ENCODE measurements at places on chromosomes 3 and 15. TPM values are rescaled to one million over a fixed set of nuclear protein-coding genes. Genes with fewer than 3 reads are reported as not detected.

- no peaks in the 10 kb centered on the region for H3K27me3 ChIP-seq
- H3K4me3 ChIP-seq, result no peak overlapping the region
- H3K36me3 ChIP-seq, result no peaks in the 10 kb centered on the region
- H3K4me1 ChIP-seq, result no peaks in the 10 kb centered on the region
Observed at GRCh38 chr3:150721285-150722130, 17.8 kb upstream of the ERICH6 start.

The MESP1 gene
- not detected for total RNA-seq

- no peaks in the 10 kb centered on the region for H3K27me3 ChIP-seq
- no peak overlapping the region for H3K4me3 ChIP-seq
Observed at GRCh38 chr3:188747489-188747888, 424.3 kb upstream of the TPRG1 start.

DNA sequence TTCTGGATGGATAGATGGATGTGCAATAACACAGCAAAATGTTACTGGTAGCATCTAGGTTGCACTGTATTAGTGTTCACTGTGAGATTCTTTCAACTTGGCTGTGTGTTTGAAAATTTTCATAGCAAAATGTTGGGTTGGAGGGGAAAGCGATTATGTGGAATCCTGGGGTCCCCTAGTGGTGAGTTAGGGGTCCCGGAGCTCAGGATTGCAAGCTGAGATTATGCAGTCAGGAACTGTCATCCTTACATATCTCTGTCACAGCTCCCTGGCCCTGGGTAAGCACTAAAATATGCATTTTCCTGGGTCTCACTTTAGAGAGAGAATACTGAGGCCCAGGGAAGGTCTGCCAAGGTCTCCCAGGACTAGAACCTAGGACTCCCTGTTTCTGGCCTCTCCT lies 77.2 kb downstream of the CEMIP start:
- peaks cover 16% of the 10 kb centered on the region for H3K36me3 ChIP-seq
- H3K27ac ChIP-seq, result no peak overlapping the region
- no peaks in the 10 kb centered on the region for H3K27me3 ChIP-seq
- H3K4me1 ChIP-seq, result 0 out of 2 replicates have a peak, but pooled peaks cover 7% of the 10 kb centered on the region
- no peak overlapping the region for H3K4me3 ChIP-seq
- DNase-seq, result no peak

The MAP1A gene
- 61.9 TPM for total RNA-seq

The MYD88 gene
- 8.6 TPM for total RNA-seq

The KNG1 gene
- not detected for total RNA-seq

- H3K4me3 ChIP-seq, result no peak overlapping the region
- no peak for DNase-seq
- H3K27me3 ChIP-seq, result no peaks in the 10 kb centered on the region
- H3K4me1 ChIP-seq, result no peaks in the 10 kb centered on the region
- H3K36me3 ChIP-seq, result no peaks in the 10 kb centered on the region
- H3K27ac ChIP-seq, result no peak overlapping the region
Observed at GRCh38 chr3:176978441-176978840, 218.8 kb downstream of the TBL1XR1 start.

- H3K4me1 ChIP-seq, result no peaks in the 10 kb centered on the region
- no peak overlapping the region for H3K27ac ChIP-seq
- DNase-seq, result no peak
- H3K36me3 ChIP-seq, result no peaks in the 10 kb centered on the region
Observed at GRCh38 chr15:96790004-96790403, 459.5 kb downstream of the NR2F2 start.

The DCP1A gene
- total RNA-seq, result 13.1 TPM

GRCh38 chr3:154464440-154465190 lies 34.6 kb upstream of the GPR149 start:
- H3K4me3 ChIP-seq, result no peak overlapping the region
- no peaks in the 10 kb centered on the region for H3K4me1 ChIP-seq
- no peak overlapping the region for H3K27ac ChIP-seq
- no peaks in the 10 kb centered on the region for H3K27me3 ChIP-seq

The CCDC54 gene
- total RNA-seq, result not detected

The USP50 gene
- total RNA-seq, result not detected

The DISP2 gene
- 0.13 TPM for total RNA-seq

DNA sequence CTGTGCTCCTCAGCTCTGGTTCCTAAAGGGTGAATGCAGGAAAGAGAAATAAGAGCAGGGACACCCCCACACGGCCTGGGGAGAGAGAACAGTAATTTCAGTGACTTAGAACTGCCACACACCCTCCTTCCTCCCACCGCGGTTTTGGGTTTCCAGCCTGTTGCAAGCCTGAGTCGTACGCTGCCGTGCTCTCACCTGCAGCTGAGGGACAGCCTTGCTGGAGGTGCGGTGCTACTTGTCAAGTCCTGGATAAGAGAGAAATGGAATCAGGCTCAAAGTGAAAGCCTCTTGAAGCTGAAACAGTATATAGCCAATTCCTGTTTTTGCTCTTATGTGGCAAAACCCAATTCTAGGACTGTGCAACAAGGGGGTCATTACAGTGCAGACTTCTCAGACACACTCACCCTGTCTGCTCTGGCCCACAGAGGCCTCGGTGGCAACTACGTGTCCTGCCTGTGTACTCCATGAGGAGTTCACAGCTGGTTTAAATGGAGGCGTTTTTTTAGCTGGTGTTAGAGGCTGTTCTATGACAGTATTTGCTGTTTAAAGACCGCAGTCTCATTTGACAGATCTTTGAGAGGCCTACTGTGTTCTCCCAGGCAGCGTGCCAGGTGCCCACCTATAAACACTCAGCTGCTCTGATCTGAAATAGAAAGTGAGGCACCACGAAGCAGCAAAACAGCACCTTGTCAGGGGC lies 42.9 kb downstream of the TBC1D2B start:
- peaks cover 4% of the 10 kb centered on the region for H3K36me3 ChIP-seq
- no peaks in the 10 kb centered on the region for H3K27me3 ChIP-seq
- no peaks in the 10 kb centered on the region for H3K4me1 ChIP-seq
- H3K4me3 ChIP-seq, result no peak overlapping the region

GRCh38 chr15:99139276-99139675 lies 34.4 kb downstream of the SYNM start:
- H3K36me3 ChIP-seq, result no peaks in the 10 kb centered on the region
- no peaks in the 10 kb centered on the region for H3K27me3 ChIP-seq
- no peak for DNase-seq
- H3K4me3 ChIP-seq, result no peak overlapping the region
- no peak overlapping the region for H3K27ac ChIP-seq
- peaks cover 11% of the 10 kb centered on the region for H3K4me1 ChIP-seq

- no peaks in the 10 kb centered on the region for H3K36me3 ChIP-seq
- no peaks in the 10 kb centered on the region for H3K4me1 ChIP-seq
- H3K27me3 ChIP-seq, result no peaks in the 10 kb centered on the region
- no peak overlapping the region for H3K27ac ChIP-seq
Observed at GRCh38 chr3:76585794-76586392, 454.0 kb upstream of the ROBO2 start.

The PPARG gene
- not detected for total RNA-seq

GRCh38 chr3:69094467-69095205 lies 9.9 kb downstream of the ARL6IP5 start:
- no peaks in the 10 kb centered on the region for H3K36me3 ChIP-seq
- no peaks in the 10 kb centered on the region for H3K27me3 ChIP-seq
- no peak overlapping the region for H3K4me3 ChIP-seq
- H3K4me1 ChIP-seq, result peaks cover 25% of the 10 kb centered on the region
- peak; percentile 78 for DNase-seq
- peak overlapping the region; percentile 53 for H3K27ac ChIP-seq

- no peaks in the 10 kb centered on the region for H3K4me1 ChIP-seq
- peak; percentile 1 for DNase-seq
- H3K36me3 ChIP-seq, result no peaks in the 10 kb centered on the region
- no peaks in the 10 kb centered on the region for H3K27me3 ChIP-seq
Observed at GRCh38 chr3:85360742-85361387, 402.1 kb downstream of the CADM2 start.

The ATP13A5 gene
- not detected for total RNA-seq

The RGMA gene
- 2.0 TPM for total RNA-seq

DNA sequence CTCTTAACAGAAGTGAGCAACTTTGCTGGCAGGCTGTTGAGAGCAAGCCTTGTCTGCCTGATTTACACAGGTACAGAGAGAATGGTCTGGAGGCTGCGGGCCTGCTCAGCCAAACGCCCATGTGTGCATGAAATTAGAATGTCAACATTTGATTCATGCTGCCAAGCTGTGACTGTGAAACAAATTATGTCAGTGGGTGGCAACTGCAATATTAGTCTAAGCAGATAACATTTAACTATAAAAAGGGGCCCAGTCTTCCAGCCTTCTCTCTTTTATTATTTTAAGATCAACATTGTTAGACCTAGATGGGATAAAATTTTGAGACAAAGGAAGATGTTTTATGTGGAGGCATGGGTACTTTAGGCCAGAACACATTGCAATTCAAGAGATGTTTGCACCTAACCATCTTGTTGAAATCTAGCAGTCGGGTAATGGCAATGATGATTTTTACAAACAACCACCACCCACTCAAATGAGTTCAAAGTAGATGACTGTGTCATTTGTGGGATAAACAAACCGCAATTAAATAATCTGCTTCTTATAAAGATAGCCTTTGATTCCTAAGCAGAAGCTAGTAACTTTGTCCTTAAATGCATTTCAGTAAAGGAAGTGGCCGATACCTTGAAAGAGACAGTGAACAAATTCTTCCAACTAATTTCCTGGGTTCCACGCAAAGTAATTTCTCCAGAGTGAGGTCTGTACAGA lies 70.2 kb downstream of the FOXB1 start:
- H3K36me3 ChIP-seq, result no peaks in the 10 kb centered on the region
- H3K4me3 ChIP-seq, result no peak overlapping the region
- peaks cover 12% of the 10 kb centered on the region for H3K27me3 ChIP-seq
- H3K4me1 ChIP-seq, result peaks cover 25% of the 10 kb centered on the region
- peak; percentile 63 for DNase-seq

DNA sequence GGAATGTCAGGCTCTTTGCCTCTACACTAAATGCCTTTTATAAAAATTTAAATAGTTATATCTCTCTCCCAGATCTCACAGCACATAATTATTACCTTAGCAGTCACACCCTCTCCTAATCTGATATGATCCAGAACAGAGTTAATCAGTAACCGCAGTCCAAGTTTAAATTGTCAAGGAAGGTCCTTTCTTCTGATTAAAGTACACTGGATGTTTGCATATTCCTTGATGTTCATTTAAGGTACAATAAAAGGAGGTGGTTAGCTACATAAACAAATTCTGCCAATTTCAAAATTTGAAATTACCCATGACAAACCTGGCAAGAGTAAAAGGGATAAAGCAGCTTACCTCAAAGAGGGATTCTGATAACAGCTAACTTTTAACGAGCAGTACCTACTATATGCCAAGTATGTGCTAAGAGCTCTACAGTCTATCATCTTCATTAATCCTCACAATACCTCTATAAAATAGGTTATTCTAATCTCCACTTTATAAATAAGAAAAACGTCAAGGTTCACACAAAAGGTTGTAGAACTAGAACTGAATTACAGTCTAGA lies 4.3 kb downstream of the GOLIM4 start:
- DNase-seq, result no peak
- no peaks in the 10 kb centered on the region for H3K36me3 ChIP-seq
- peaks cover 67% of the 10 kb centered on the region for H3K4me1 ChIP-seq
- H3K27ac ChIP-seq, result no peak overlapping the region

DNA sequence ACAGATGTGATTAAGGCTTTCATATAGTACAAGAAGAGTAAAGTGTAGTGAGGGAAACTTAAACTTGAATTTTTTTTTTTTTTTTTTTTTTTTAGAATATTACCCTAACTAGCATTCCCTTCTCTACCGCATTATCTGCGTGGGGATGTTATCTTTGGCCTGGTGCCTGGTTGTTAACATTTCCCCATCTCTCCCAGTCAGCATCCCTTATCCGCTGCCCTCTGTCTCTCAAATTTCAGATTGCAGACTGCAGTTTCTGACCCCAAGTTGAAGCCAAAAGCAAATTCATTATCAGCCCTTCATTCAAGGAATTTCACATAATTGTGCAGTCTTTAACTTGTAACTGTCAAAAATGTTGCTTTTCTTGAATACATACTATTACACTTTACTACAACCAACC lies 353.0 kb downstream of the PLOD2 start:
- no peaks in the 10 kb centered on the region for H3K4me1 ChIP-seq
- no peak overlapping the region for H3K27ac ChIP-seq
- H3K27me3 ChIP-seq, result no peaks in the 10 kb centered on the region
- H3K36me3 ChIP-seq, result no peaks in the 10 kb centered on the region

The ZCWPW2 gene
- total RNA-seq, result 4.2 TPM

The ZBTB38 gene
- 175 TPM for total RNA-seq

The SMCO1 gene
- not detected for total RNA-seq

DNA sequence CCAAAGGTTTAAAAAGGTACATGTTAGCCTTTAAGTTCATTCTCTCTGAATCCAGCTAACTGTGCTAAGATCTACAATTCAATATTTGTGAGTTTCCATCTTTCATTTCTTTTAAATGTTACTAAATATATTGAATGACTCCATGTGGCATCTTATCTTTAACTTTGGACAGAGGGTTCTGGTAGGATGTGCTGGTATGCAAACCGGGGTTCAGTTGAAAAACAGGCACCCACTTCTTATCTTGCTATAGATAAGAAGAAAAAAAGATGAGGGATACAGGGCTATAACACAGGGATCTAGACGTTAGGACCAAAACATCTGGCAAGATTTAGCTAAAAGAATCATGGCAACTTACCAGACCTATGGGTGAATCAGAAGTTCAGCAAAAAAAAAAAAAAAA lies 538.3 kb downstream of the EDEM1 start:
- H3K27ac ChIP-seq, result no peak overlapping the region
- peak; percentile 12 for DNase-seq
- H3K36me3 ChIP-seq, result no peaks in the 10 kb centered on the region

The SLC7A14 gene
- not detected for total RNA-seq

The GOLGA8G gene
- total RNA-seq, result not detected

DNA sequence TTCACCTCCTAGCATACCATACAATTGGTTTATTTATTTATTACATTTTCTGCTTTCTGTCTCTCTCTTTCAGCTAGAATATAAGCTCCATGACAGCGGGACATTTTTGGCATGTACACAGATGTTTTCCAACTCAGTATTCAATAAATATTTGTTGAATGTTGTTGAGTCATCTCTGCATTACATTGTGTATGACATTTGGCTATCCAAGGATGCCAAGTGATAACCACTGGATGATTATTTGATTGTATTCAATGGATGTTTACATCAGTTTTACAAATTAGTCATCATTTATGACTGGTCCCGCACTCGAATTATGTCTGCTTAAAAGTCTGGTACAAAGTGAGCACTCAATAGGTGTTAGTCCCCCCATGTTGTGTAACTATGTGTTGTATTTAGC lies 49.5 kb upstream of the STXBP5L start:
- peaks cover 21% of the 10 kb centered on the region for H3K4me1 ChIP-seq
- H3K36me3 ChIP-seq, result no peaks in the 10 kb centered on the region
- no peak overlapping the region for H3K4me3 ChIP-seq
- DNase-seq, result peak; percentile 4
- H3K27me3 ChIP-seq, result peaks cover 14% of the 10 kb centered on the region

DNA sequence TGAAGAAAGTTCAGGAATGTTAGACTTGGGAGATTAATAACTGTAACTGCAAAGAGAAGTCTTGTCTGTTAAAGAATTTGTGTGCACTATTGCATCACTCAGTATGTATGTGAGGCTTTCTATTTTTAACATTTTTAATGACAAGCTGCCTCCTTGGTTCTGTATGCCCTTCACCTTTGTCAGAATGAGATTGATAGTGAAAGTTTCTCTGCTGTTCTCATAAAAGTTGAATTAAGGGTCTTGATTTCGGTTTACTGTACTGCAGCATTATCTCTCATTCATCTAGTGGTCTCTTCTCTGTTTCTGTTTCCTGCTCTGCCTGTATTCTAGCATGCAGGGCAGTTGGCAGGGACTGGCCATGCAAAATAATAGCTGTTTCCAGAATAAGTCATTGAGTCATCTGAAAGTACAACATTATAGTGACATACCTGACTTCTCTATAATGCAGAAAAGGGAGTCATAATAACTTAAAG lies 454.9 kb downstream of the IL5RA start:
- H3K27me3 ChIP-seq, result no peaks in the 10 kb centered on the region
- no peak overlapping the region for H3K4me3 ChIP-seq
- no peaks in the 10 kb centered on the region for H3K36me3 ChIP-seq
- no peak for DNase-seq
